ENCODE measurements at places on chromosomes 7 and 10.
A peak's percentile ranks its signal among the peaks of the same experiment; 100 is the strongest.

GRCh38 chr10:95406651-95407280 lies 116.0 kb upstream of the PDLIM1 start:
- DNase-seq = no peak

DNA sequence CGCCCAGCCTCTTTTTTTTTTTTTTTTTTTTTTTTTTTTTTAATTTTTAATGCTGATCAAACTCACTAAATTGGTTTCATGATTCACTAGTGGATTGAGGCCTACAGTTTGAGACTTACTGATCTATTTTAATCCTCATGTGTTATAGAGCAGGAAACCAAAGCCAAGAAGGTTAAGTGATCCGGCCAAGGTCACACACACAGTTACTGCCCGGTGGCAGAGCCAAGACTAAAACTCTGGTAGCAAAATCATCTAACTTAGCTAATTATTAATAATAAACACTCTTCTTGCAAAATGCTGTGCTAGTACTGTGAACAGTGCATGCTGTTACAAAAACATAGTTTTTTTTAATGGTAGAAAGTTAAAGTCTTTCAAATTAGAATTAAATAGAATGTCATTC lies 188.3 kb upstream of the NFE2L3 start:
- no peak for DNase-seq

GRCh38 chr7:123643495-123644441 lies 11.9 kb upstream of the LMOD2 start:
- DNase-seq = peak; percentile 54

DNA sequence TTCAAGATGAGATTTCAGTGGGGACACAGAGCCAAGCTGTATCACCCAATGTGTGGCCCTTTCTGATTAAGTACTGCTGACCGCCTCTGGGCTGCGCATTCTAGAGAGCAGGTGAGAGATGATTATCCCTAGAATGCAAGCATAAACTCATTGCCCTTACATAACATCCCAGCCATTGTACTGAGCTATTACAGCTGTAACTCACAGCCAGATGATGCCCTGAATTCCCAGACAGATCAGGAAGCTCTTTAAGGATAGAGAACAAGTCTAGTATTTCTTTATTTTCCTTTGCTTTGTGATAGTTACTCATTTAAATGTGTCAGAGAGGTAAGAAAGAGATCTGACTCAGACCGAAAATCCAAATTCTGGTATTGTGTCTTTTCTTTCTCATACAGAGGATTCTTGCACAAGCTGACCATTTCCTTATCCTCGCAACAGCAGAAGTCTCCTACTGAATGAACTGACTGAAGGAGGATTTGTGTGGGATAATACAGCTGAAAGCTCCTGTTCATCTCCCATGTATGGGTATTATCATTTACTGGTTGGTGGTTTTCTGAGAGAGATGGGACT lies 58.4 kb downstream of the ZNF22 start:
- DNase-seq = no peak

DNA sequence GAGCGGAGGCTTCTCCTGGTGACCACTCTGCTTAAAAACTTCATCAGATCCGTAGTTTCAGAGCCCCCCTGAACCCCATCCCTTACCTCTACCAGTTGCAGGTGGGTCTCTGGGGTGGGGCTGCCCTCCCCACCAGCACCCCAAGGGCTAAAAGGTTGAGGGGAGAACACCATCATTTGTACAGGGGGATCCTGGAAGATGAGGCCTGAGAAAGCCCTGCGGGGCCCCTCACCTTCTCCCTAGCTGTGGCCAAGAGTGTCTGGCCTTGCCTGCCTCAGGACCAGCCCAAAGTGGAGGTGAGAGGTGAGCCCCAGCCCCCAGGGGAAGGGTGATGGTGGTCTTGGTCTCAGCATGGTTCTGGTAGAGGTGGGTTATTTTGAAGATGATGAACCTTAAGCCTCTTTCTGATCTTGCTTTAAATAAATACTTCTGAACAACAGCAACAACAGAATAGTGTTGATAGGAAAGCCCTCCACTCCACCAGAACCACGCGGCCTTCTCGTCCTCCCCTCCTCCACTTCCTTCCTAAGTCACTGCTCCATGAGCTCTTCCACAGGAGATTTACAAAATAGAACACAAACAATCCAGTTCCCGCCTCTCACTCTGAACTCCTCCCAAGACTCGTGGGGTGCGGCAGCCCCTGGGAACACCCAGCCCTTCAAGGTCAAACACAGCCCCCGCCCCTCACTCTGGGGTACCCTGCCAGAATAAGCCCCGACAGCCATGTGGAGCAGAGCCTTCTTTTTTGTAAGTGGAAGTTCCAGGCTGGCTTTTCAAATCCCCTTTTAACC lies 169.1 kb downstream of the EGFR start:
- no peak for DNase-seq

- DNase-seq = no peak
Observed at GRCh38 chr7:118085000-118085399, 99.0 kb upstream of the LSM8 start.

GRCh38 chr7:49866076-49866735 lies 92.8 kb downstream of the VWC2 start:
- DNase-seq = no peak

DNA sequence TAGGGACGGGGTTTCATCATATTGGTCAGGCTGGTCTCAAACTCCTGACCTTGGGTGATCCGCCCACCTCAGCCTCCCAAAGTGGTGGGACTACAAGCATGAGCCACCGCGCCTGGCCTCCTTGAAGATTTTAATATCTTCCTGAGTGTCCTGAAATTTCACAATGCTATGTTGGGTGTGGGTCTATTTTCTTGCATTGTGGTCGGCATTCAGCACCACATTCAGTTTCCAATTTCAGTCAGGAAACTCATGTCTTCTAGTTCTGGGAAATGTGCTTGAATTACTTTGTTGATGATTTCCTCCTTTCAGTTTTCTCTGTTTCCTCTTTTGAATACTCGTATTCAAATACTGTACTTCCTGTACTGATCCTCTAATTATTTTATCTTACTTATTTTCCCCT lies 49.3 kb upstream of the IL6 start:
- DNase-seq = no peak

GRCh38 chr7:106896231-106896630 lies 31.1 kb downstream of the PIK3CG start:
- DNase-seq = no peak

GRCh38 chr10:78916227-78916626 lies 152.5 kb upstream of the ZMIZ1 start:
- no peak for DNase-seq

DNA sequence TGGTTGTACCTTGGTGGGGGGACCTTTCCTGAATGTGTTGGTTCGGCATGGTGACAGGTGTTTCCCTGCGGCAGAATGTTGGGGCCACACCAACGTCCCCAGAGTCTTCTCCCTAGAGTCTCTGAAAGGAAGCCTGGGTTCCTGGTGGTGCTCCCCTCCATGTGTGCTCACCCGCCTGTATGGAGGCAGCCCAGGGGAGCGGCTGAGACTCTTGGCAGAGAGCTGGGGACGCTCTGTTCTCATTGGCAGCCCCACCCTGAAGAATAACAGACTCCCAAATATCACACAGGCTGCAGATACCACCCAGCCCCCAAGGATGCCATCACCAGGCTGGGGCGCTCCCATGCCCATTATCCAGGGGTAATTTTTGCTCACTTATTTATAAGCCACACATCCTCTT lies 34.8 kb downstream of the CHST12 start:
- no peak for DNase-seq

DNA sequence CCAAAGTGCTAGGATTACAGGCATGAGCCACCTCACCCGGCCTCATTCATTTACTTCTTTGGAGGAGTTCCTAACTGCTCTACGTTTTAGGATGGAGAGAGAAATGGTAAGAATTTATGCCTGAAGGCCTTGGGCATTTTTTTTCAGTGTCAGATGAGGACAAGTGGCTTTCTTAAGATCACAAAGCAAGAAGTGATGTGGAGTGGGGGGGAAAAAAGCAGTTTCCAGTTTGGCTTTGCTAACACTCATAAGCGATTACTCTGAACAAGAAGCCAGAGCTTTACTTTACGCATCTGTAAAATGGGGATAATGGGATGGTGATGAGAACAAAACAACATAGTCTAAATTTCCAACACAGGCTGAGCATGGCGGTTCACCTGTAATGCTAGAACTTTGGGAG lies 2.6 kb upstream of the PPIA start:
- no peak for DNase-seq

- no peak for DNase-seq
Observed at GRCh38 chr7:84624527-84624926, 429.9 kb upstream of the SEMA3A start.

GRCh38 chr7:84647797-84648757 lies 453.5 kb upstream of the SEMA3A start:
- peak; percentile 92 for DNase-seq

DNA sequence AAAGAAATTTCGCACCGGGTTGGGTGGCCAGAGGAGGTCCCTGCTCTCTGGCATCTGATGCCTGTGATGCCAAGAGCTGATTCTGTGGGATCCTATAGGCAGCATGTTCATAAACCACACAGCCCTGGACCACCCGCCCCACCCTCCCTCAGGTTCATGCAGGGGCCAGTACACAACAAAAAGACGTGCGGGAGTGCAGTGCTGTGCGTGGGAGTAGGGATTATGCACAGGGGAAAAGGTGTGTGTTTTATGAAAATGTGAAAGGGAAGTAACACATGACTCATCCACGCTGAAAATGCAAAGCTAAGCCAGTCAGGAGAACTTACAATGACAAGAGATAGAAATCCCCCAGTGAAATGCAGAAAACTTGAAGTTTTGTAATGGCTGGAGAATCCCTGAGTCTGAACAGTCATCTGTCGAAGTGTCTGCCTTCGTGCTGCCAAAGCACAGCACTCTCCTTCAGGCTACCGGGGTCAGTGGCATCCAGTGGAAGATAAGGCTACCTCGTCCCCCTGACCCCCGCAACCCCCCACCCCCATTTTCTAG lies 1.1 kb downstream of the KIAA1217 start:
- DNase-seq = peak; percentile 6

DNA sequence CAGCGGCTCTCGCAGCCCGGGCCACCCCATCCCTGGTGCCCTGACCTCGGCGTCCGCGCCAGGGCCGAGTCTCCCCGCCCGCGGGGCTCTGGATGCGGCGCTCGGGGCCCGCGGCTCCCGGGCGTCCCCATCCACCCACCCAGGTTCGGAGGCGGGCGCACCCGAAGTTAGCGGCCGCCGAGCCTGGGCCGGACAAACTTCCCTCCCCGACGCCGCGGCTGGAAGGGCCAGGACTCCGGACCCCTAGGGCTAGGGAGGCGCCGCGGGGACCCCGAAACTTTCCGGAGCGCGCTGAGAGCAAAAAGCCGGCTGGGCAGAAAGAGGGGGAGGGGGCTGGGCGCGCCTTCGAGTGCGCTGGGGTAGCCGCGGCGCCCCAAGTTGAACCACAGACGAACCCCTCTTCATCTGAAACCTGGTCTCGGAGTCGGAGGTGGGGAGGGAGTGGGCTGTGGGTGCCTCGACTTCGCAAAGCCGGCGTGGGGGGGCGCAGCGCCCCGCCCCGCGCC lies 3.7 kb upstream of the ELFN1 start:
- no peak for DNase-seq

DNA sequence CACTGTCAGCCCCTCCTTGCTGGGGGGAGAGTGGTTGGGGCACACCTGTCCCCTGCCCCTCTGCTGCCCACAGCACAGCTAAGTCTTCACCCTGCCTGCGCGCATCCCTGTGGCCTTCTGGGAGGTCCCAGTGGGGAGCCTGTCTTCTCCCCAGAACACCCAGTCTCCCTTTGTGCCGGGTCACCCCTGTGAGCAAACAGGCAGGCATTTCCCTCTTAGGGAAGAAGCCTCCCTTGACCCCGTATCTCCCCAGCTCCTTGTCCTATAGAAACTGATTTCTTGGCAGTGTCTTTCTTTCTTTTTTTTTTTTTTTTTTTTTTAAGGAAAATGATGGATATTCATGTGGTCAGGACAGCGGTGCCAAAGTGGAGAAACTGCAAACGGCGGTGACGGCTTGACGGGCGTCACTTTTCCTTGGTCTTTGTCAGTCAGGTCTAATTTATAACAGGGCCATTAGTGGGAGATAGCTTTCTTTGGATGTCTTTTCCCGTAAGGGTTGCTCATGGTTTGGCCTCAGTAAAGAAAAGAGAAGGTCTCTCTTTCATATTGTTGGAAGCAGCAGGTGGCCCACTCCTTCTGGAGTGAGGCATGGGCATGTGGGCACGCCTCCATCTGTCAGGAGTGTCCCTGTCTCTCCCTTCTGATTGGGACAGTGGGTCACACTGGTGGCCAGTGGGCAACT lies 115.3 kb downstream of the NKX6-2 start:
- DNase-seq = peak; percentile 64

- no peak for DNase-seq
Observed at GRCh38 chr10:110615057-110615747, 28.9 kb upstream of the RBM20 start.

- DNase-seq = no peak
Observed at GRCh38 chr7:115368998-115369397, 447.1 kb downstream of the MDFIC start.

DNA sequence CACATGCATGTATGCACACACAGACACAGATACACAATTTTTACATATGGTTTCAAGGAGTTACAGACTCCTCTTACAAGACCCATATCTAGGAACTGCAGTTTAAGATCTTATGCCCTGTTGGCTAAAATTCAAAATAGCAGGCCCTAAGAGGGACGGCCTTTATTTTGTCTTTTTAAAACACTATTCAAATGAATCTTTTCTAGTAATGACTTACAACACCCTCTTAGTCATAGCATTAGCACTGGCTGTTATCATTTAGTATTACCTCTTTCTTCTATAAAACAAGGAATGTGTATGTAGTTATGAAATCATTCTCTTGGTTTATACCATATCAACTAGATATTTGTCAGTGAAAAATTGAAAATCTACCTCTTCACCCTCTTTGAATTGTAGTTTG lies 15.3 kb downstream of the PAPSS2 start:
- peak; percentile 76 for DNase-seq

GRCh38 chr10:110207805-110208613 lies 604 bp downstream of the MXI1 start:
- peak; percentile 40 for DNase-seq

- no peak for DNase-seq
Observed at GRCh38 chr7:107201795-107202450, 33.1 kb downstream of the HBP1 start.

- DNase-seq = peak; percentile 27
Observed at GRCh38 chr7:44463169-44463808, 27.2 kb downstream of the NUDCD3 start.

- DNase-seq = no peak
Observed at GRCh38 chr7:1863091-1863900, 193.2 kb downstream of the ELFN1 start.

GRCh38 chr7:38040831-38041230 lies 120.4 kb downstream of the EPDR1 start:
- no peak for DNase-seq

DNA sequence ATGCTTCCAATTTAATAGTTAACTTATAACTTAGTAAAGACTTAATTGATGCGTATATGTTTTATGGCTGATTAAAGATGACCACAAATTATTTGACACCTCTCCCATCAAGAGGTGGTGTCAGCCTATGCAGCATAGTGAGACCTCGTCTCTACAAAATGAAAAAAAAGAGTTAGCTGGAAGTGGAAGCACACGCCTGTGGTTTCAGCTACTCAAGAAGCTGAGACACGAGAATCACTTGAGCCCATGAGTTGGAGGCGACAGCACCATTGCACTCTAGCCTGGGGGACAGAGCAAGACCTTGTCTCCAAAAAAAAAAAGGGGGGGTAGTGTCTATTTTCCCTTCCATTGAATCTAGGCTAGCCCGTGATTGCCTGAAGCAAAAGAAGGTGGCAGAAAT lies 99.1 kb upstream of the ABI1 start:
- no peak for DNase-seq

GRCh38 chr10:102775935-102776669 lies 32.4 kb downstream of the WBP1L start:
- DNase-seq = peak; percentile 59

All from HCEC 1CT (cell line).